BE2C (cell line): ENCODE measurements at places on chromosomes 2 and 18.
A peak's percentile ranks its signal among the peaks of the same experiment; 100 is the strongest.

GRCh38 chr2:229852565-229852964 is 69.2 kb downstream of the TRIP12 start:
- DNase-seq, result no peak

GRCh38 chr18:31942291-31942998 is 483 bp downstream of the TRAPPC8 start:
- peak; percentile 7 for DNase-seq

- no peak for DNase-seq
Observed at GRCh38 chr2:69685321-69686048, 41.9 kb upstream of the AAK1 start.

- peak; percentile 51 for DNase-seq
Observed at GRCh38 chr2:101770726-101771125, 73.2 kb downstream of the MAP4K4 start.

DNA sequence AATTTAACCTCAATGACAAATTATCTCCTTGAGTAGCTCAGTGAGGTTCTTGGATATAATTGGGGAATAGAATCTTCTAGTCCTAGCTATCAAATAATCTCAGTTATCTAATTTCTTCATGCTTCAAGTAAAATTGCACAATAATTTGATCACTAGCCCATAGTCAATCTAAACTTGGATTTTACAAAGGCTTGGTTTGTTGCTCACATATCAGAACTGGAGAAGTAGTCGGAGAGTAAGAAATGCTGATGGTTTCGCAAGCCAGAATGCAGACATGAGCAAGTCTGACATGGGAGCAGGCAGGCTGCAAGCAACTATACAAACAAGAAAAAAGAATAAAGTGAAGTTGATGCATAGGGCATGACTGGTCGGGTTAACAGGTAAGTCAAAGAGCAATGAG is 11.7 kb upstream of the PDE11A start:
- no peak for DNase-seq

- DNase-seq, result no peak
Observed at GRCh38 chr2:535222-535621, 142.0 kb downstream of the TMEM18 start.

- no peak for DNase-seq
Observed at GRCh38 chr2:188349019-188349418, 57.3 kb downstream of the GULP1 start.

GRCh38 chr18:60259052-60259681 is 113.4 kb downstream of the MC4R start:
- no peak for DNase-seq

DNA sequence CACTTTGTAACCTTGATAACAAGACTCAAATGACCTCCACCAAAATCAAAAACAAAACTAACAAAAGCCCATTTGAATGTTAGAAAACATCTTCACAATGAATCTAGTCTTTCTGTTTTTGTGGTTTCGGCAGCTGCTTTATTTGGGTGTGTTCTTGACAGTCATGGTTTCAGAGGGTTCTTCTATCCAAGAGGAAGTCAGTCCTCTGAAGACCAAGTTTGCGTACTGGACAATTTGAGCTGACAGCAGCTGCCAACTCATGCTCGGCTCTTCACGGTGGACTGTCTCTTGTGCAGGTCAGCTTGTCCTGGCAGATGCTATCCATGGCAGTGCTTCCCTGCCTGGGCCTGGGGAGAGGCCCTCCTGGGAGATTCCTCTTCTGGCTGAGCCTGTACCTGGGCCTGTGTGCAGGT is 91.0 kb downstream of the TMEM17 start:
- DNase-seq, result no peak
